Stimulated activated CD4-positive, alpha-beta T cell treated with anti-CD3 and anti-CD28 coated beads, Interleukin-1b, Interleukin-23, amount 100 ng/mL, for 24 hours (primary cell): ENCODE measurements at places on chromosomes 5 and 9.
A peak's percentile ranks its signal among the peaks of the same experiment; 100 is the strongest.

DNA sequence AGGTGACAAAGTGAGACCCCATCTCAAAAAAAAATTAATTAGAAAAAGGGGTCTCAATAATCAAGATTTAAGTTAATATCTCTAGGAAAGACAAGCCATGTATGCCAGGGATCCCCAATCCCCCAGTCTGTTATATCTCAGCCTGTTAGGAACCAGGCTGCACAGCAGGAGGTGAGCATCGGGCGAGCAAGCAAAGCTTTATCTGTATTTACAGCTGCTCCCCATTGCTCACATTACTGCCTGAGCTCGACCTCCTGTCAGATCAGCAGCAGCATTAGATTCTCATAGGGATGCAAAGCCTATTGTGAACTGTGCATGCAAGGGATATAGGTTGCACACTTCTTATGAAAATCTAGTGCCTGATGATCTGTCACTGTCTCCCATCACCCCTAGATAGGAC lies 116.8 kb downstream of the TARS1 start:
- DNase-seq, result no peak

GRCh38 chr9:127608104-127608966 lies 3.7 kb upstream of the STXBP1 start:
- peak; percentile 67 for DNase-seq

- DNase-seq, result no peak
Observed at GRCh38 chr5:73250645-73251044, 77.7 kb downstream of the TMEM174 start.

DNA sequence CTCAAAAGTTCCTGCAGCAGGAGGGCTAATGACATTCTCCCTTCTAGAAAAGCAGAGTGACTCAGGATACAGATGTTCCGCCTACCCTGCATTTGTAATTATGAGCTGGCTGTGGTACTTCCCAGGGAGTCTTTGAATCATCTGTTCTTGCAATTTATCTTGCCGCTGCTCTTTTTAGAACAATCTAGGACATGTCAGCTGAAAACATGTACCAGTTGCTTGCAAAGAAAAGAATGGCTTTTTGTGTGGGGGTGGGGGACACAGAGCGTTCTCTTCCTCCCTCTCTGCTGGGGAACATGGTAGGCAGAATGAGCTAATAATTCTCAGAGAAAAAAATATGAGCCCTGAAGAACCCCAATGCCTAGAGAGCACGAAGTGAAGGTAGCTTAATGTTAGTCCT lies 51.7 kb upstream of the TUT7 start:
- no peak for DNase-seq

GRCh38 chr9:81530310-81530810 lies 159.0 kb downstream of the TLE1 start:
- DNase-seq, result no peak

DNA sequence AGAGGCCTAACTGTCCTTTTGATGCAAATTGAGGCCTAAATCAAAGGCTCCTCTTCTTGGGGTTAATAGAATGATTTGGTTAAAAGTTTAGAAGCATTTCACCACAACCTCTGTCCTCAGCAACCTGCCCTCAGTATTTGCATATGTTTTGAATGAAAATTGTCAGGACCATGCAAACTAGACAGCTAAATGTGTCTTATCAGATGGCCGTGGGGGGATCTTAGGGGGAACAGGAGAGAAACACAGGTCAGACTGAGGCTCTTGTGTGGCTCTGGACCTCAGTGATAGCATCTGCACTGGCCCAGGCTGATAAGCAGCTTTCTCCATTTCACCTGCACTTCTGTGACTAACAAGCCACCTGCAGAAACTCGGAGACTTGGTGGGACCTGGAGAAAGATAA lies 49.0 kb downstream of the FOXI1 start:
- DNase-seq, result no peak

- DNase-seq, result no peak
Observed at GRCh38 chr9:94822273-94822672, 95.8 kb downstream of the AOPEP start.

GRCh38 chr5:169331292-169331852 lies 30.4 kb upstream of the SLIT3 start:
- no peak for DNase-seq

- no peak for DNase-seq
Observed at GRCh38 chr9:114178076-114178475, 22.7 kb downstream of the COL27A1 start.

- DNase-seq, result peak; percentile 20
Observed at GRCh38 chr9:124320062-124320973, 62.6 kb downstream of the NEK6 start.

GRCh38 chr9:137666955-137667670 lies 48.3 kb downstream of the EHMT1 start:
- no peak for DNase-seq

DNA sequence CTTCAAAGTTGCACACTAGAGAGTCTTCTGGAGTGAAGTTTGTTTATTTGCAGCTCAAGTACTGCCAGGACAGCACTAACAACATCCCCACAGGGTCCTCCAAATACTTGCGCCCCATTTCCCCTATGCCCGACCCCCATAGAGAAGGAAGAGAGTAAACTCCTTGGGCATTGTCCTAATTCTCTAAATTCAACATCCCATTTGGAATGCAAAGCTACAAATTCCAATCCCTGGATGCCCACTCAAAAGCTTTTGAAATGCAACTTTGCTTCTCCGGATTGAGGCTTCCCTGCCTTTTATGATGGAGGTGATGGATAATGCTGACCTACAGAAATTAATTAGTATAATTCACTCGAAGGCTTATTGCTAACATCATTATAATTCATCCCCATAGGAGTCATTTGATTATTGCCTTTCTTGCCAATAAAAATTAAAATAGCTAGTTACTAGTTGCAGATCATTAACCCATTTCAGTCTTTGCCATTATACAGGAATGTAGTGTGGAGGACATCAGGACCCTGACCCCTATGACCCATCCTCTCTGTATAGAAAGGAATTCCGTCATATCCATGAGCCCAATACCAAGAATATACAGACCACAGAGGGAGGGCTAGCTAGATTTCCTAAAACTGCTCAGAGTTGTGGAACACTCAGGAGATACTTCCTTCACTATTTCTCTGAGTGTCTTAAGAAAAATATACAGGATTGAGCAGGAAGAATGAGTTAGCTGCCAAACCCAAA lies 277.6 kb downstream of the ZNF608 start:
- DNase-seq, result no peak

- no peak for DNase-seq
Observed at GRCh38 chr5:154202379-154203260, 12.1 kb downstream of the GALNT10 start.

DNA sequence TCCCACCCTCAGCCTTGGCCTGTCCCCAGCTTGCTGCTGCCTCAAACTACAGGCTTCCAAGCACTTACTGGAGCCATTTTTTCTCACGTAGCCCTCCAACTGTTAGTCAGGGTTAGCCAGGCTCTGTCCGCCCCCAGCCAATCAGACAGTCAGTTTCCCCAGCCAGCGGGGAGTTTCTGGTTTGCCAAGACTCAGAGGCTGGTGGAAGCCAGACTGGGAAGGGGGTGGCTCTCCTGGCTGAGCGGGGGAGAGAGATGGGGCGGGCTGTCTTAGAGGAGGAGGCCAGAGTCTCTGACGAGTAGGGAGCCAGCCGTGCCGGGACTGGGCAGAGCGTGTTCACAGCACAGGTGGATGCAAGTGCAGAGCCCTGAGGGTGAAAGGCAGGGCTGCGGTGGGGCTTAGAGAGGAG lies 15.3 kb downstream of the PROP1 start:
- DNase-seq, result no peak

DNA sequence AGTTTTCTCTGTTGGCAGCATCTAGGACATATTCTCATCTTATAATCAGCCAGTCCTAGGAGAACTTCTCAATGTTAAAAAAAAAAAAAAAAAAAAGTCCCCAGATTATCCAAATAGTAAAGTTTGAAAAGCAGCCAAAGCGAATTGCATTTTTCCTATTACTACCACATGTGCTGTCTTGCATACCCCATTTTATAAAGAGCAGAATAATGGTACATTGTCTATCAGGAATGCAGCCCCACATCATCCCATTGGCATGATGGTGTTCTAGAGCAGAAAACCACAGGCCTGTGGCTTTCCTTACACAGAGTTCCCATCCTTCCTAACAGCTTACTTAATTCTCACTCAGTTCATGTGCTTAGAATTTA lies 381.6 kb downstream of the TMEM38B start:
- no peak for DNase-seq

- DNase-seq, result no peak
Observed at GRCh38 chr9:109520475-109521132, 22.5 kb upstream of the PTPN3 start.

DNA sequence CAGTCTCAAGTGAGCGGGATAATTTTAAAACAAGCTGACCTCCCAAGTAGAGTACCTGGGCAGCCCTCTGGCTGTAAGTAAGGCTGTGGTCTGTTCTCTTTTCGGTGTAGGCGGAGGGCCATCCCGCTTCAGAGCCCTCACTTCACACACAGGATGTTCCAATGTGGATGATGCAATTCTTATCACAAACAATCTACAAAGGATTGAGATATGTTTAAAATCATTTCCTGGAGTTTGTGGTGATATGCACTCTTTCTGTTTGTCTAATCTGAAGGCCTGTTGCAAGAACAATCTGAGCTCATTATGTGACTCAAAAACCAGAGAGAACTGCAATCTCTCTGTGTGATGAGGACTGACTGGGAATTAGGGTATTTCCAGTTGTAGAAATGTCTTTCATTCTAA lies 42.5 kb downstream of the ITGA2 start:
- DNase-seq, result no peak

- DNase-seq, result no peak
Observed at GRCh38 chr9:17130725-17131124, 4.1 kb upstream of the CNTLN start.

DNA sequence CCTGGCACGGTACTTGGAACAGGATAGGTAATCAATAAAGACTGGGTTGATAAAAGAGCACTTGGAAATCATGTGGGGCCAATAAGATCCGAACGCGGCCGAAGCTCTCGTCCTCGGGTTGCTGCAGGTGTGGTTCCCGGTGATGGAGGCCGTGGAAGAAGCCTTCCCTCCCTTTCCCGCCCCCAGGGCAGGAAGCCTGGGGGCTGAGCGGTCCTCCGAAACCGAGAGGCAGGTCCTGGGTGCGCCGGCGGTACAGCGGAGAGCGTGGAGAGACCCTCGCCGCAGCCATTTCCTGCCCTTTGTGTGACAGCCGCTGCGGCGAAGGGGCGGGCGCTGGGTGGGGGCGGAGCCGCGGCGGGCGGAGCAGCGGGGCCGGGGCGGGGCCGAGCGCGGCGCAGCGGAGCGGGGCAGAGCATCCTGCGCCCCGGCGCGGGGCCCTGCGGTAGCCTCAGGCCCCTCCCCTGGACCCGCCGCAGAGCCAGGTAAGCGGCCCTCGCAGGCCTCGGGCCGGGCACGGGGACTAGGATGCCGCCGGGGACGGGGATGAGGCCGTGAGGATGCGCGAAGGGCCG lies at the start of gene CYFIP2:
TSS of gene CYFIP2 (plus strand) at position 410 of the 572 bp plus-strand sequence. CDS start 19,239 bp downstream, outside the sequence.
- peak; percentile 61 for DNase-seq

GRCh38 chr5:145220481-145220880 lies 614.7 kb downstream of the PRELID2 start:
- no peak for DNase-seq

- DNase-seq, result no peak
Observed at GRCh38 chr5:87899721-87900131, 368.9 kb downstream of the TMEM161B start.

DNA sequence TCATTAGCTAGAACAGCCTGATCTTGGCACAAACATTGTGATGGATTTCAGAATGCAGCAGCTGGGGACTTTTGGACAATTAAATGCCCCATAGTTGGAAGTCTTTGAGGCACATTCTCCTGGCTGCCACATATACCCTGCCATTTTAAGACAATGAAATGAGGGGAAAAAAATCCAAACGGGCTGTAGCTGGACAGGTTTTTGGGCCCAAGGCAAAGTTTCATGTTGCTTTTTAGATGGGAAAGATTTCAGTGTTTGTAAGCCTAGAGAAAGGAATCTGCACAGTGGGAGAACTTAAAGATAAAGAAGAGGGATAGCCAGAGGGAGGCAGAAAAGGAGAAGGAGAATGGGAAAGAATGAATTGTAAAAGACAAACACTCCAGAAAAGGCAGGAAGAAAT lies 30.0 kb upstream of the RICTOR start:
- DNase-seq, result no peak

GRCh38 chr9:136623016-136623841 lies 39.5 kb upstream of the EGFL7 start:
- DNase-seq, result no peak

- DNase-seq, result no peak
Observed at GRCh38 chr9:78595200-78595945, 298.4 kb downstream of the PSAT1 start.

DNA sequence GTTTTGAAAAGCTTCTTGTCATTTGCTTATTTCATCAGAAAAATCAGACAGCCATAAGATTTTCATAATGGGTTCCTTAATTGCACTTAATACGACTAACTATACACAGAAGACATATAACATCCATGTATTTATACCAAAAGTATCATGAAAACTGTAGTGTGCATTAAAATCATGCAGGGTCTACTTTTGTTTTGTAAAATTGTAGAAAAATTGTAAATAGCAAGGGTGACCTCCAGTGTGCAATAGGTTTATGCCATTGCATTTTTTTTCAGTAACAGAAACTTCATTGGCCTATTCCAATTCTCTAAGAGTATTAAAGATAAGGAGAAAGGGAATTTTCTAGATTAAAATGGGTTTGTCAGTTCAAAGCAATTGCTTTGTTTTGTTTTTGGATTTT lies 307.6 kb downstream of the KIAA0825 start:
- no peak for DNase-seq

GRCh38 chr5:128470663-128471062 lies 67.4 kb downstream of the FBN2 start:
- no peak for DNase-seq

- DNase-seq, result no peak
Observed at GRCh38 chr9:36479101-36479500, 79.0 kb upstream of the RNF38 start.

GRCh38 chr5:2797981-2798380 lies 46.5 kb upstream of the IRX2 start:
- DNase-seq, result no peak

- no peak for DNase-seq
Observed at GRCh38 chr5:177491429-177491945, 5.9 kb downstream of the PDLIM7 start.

DNA sequence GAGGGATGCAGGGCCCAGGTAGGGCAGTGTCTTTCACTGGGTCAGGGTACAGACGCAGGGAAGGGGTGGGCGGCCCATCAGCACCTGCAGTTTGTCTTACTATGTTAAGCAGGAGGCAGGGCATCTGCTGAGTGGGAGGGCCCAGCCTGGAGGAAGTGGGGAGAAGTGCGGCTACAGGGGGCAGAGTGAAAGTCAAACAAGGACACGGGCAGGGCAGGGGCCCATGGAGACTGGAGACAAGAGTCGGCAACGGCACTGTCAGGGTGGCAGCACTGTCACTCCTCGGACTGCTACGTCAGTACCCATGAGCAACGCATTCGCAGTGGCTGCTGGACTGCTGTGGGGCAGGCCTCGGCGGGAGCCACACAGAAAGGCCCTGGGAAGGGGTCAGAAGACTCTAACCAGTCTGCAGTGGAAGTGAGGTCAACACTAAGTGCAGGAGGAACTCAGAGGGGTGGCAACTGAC lies 19.7 kb downstream of the CAMSAP1 start:
- no peak for DNase-seq

DNA sequence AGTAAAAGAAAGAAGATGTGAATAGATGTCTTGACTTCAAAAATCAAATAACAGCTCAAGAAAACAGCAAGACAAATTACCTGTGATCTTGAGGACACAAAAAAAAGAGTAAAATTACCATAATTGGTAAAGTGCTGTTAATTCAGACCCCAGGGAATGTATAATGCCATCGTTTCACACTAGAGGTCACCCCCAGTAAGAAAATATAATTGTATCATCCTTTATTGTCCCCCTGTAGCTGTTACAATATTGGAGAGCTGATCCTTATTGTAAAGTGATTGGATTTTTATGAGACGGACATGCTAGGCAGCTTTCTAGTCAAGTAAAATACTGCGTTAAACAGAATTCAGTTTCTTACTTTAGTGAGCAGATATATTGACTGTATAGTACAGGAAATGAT lies 377.0 kb downstream of the TLE1 start:
- DNase-seq, result no peak
